Caudate nucleus (tissue), 63 donors: ENCODE measurements at places on chromosomes 1 and 21.

DNA sequence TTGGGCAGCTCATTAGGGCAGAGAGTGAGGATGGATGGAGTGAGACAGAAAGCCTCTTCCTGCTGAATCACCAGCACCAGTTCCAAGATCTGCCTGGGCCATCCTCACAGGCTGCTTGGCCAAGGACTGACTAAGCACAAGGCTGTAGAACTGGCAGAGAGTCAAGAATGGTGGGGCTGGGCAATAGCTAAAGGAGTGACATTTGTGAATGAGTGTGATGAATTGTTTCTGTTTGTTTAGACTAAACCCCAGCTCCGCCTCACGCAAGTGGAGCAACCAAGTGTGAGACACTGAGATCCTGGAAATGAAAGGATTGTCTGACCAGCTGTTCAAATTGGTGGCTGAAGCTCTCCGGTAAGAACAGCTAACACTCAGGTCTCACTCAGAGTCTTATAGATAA is 38.6 kb downstream of the BRINP2 start:
- DNase-seq = no peak

- no peak for DNase-seq
Measured at GRCh38 chr1:96651517-96651916, 70.1 kb upstream of the PTBP2 start.

DNA sequence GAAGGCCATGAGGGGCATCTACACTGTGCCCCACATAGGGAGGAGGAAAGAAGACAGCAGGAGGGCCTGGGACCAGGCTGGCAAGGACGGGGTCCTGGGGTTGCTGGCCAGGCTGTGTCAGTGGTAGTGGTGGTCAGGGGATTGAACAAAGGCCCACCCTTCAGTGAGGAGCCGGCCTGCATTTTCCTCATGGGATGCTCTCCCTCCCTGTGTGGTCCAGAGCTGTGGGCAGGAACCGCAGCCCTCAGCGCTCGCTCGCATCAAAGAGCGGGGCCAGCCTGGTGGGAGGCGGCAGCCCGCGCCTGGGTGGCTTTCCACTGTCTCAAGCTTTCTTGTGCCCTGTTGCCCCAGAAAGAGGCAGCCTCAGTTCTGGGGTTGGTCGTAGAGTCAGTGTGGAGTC is 24.8 kb downstream of the LHX4 start:
- no peak for DNase-seq

GRCh38 chr1:225299624-225300023 is 128.2 kb downstream of the LBR start:
- no peak for DNase-seq

DNA sequence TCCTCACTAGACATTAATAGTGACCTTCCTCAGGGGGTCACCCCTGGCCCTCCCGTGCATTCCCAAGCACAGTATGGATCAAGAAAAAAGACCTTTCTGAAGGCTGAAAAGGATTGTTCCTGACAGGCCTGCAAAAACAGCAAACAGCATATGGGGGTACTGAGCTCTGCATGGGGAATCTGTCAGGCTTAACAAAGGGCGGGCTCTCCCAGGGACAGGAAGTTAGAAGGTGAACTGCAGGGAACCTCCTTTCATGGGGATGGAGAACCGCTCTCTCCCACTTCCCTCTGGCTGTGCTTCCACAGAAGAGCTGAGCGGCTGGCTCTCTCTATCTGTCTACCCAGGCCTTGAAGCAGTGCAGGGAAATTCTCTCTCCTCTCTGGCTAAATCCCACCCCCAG is 91.7 kb downstream of the DTL start:
- DNase-seq = no peak

DNA sequence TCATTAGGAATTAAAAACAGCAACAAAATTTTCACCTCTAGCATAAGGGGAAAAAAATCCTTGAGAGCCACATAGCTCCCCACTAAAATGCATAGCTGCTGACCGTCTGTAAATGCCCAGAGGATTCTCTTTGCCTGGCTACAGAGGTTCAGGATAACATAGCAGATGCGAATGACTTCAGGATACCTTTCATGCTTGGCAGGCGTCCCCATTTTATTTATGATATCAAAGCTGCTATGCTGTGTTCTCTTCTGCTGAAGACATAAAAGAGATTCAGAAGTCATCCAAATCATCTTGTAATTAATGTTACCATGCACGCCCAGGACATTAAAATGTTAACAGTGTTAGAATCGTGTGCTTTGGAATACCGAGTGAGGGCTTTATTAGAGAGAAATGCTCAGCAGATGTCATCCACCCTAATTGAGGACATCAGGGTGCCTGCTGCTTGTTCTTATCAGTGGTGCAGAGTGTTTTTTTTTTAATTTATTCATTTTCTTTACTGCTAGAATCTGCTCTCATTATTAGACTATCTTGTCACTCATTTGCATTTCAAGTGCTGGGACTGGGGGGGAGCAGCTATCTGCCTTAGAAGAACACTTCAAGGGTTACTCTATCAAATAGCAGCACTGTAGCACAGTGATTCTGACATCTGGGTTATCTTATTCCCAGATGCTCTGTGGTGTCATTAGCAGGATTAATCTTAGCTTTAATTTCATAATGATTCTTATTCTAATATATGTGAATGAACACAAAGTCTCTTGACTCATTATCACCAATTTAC is 139.5 kb downstream of the ZNF326 start:
- no peak for DNase-seq

- no peak for DNase-seq
Measured at GRCh38 chr1:42319128-42319851, 15.7 kb downstream of the FOXJ3 start.

DNA sequence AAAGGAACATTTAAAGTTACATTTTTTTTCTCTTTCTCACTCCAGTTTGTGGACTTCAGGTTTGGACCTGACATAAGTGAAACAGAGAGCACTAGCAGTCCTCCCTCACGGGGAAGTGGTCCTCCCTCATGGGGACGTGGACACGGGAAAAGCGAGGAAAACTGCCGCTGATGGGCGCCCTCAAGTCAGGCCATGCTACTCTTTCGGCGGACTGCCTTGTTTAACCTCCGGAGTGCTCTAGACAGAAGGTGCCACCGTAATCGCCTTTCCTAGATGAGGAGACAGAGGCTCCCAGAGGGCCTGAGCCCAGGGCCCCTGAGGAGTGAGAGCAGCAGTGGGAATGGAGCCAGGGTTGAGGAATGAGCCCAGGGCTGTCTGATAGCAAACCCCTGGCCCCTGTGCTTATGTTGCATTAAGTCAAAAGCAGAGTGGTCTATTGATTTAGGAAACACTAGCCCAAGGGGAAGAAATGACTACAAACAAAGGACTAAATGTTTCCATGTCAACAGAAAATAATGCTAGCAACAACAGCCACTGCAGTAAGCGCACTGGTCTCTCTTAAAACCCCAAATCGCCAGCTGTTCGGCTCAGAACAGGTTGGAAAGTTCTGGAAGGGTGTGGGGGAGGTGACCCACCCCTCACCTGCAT is 84.1 kb downstream of the DMRTB1 start:
- DNase-seq = no peak

DNA sequence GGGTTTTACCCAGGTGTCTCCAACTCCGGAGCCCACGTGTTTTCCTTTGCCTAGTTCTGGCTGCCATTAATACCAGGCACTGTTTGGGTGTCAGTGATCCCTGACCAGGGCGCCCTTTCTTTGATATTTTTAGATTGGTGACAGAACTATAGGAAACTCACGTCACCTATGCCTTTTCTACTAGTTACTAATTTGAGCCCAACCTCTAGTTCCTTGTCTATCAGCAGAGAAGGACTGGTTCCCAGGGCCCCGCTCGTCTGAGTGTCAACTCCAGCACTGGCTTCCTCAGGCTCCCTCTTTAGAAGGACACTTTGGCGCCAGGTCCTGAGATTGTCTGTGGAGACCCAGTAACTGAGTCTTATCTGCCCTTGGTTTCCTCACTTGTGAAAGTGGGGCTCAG is 9.4 kb downstream of the MFN2 start:
- no peak for DNase-seq

- DNase-seq = no peak
Measured at GRCh38 chr1:9079988-9080704, 10.7 kb upstream of the SLC2A5 start.

- peak; percentile 72 for DNase-seq
Measured at GRCh38 chr1:160193091-160193819, 2.9 kb downstream of the CASQ1 start.

DNA sequence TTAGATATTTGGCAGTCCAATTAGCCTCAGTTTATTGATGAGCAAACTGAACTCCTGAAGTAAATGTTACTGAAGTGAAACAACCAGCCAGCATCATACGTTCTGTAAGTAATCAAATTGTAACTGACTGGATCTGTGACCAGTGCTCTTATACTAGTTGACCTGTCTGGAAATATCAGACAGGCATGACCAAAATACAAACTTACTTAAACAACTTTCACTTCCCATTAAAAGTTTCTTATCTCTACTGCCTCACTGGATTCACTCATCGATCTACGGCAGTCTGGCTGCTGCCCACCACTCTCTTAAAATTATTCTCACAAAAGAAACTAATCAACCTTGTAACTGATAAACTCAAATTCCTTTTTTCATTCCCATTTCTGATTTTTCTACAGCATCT is 56.4 kb downstream of the WDR3 start:
- DNase-seq = no peak

GRCh38 chr1:43206600-43207228 is 34.6 kb downstream of the CFAP57 start:
- DNase-seq = no peak

GRCh38 chr1:34176830-34177603 is at the start of gene C1orf94:
Gene C1orf94, plus strand, starts transcription at chr1:34176907. Its CDS starts 883 bp downstream, at chr1:34177790.
- peak; percentile 5 for DNase-seq

- DNase-seq = no peak
Measured at GRCh38 chr1:76481672-76482071, 385.6 kb upstream of the ST6GALNAC5 start.

DNA sequence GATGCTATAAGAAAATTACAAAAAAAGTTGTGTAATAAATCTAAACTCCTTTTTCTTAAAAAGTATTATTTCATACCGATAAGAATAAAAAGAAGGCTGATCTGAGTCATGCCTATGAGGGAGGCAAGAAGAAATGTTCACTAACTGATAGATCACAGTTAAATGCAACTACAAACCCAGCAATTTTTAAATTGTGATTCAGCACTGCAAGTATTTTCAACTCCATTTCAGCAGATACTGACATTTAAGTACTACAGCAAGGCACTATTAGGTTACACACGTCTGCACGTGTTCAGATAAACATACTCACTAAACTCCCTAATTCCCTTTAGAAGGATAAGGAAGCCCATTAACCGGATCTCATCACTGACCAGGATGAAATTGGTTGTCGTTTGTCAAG is 213.3 kb upstream of the ZRANB2 start:
- no peak for DNase-seq

- no peak for DNase-seq
Measured at GRCh38 chr1:30900486-30900885, 8.1 kb downstream of the SDC3 start.

- no peak for DNase-seq
Measured at GRCh38 chr1:44212355-44213221, 683 bp upstream of the DMAP1 start.

GRCh38 chr1:220290140-220290761 is 18.0 kb upstream of the RAB3GAP2 start:
- no peak for DNase-seq

- DNase-seq = no peak
Measured at GRCh38 chr1:217715681-217716080, 84.5 kb downstream of the SPATA17 start.

DNA sequence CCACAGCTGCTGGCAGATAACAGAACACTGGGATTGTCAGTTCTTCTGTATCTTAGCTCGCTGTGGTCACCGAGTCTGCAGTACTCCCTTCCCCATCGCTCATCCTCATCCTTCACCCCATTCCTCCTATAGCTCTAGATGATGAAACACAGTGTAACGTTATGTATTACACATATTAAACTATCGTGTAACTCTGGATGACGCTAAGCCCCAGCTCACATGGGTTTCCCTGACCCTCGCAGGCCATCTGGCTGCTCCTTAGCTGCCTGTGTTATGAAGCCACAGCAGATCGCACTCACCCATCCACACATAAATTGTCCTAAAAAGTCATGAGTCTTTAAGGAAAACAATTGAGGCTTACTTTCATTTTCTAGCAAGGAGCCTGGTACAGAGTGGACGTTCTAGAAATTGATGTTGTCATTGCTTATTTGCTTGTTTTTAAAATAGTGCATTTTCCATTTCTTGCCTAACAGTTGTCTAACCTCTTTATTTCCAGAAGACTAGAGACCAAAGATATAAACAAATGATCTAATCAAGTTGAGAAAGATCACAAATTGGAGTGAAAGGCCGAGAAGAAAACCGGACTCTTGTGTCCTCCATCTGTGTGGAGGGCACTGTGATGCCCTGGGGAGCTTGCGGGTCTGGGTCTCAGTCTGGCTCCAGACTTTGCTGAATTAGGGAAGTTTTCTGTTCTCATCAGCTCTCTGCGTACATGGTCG is 24.3 kb upstream of the PCP4 start:
- no peak for DNase-seq

GRCh38 chr1:66211521-66211920 is 322.4 kb upstream of the SGIP1 start:
- DNase-seq = no peak

GRCh38 chr1:151611288-151611790 is 511 bp upstream of the SNX27 start:
- no peak for DNase-seq

DNA sequence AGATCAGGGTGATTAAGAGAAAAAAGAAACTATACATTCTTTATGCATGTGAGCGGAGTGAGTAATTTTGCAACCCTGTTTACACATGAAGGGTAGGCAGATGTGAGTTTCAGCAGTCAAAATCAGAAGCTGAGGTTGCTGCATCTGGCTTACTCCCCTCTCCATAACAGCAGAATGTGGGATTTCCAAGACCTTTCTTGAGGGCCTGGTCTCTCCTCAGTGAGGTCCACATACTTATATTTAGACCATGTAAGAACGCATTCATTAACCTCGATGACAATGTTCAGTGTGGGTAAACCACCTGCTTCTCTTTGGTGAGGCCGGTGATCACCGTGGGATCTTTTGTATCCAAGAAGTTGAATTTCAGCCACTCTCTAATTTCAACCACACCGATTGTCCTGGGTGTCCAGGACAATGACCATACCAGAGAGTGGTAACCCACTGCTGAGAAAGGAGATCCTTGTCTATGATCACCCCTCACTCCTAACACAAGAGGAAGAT is 18.7 kb upstream of the RAP1A start:
- DNase-seq = no peak

DNA sequence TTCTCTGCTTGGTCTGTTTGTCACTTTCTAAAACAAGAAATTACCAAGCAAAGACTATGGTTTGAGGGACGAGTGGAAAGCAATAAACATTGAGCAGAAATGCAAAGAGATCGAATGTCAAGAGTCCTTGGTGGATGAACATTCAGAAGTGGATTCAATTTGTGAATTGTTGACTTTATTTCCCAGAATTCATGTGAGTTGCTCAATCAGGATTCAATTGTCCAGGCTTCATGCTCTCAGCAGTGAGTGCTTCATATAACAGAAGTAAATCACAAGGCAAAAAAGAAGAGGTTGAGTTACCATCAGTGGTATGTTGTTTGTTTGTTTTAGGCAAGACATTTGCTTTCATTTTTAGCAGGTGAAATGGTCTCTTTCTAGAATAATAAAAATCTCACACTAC is 31.9 kb downstream of the NGF start:
- DNase-seq = no peak

DNA sequence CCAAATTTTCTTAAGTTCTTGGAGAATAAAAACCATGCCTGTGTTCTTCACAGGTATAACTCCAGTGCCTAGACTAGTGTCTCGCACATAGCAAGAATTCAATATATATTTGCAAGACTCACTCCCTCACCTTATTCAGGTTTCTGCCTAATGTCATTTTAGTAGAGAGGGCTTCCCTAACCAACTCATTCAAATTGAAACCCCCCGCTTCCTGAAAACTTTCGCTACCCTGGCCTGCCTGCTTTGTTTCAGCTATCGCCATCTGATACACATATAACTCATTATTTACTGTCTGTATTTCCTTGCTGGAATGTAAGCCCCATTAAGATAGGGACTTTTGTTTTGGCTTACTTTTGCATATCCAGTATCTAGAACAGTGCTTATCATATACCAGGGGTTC is 8.6 kb downstream of the YARS1 start:
- DNase-seq = no peak
